ENCODE measurements at places on chromosomes 11 and 22.

DNA sequence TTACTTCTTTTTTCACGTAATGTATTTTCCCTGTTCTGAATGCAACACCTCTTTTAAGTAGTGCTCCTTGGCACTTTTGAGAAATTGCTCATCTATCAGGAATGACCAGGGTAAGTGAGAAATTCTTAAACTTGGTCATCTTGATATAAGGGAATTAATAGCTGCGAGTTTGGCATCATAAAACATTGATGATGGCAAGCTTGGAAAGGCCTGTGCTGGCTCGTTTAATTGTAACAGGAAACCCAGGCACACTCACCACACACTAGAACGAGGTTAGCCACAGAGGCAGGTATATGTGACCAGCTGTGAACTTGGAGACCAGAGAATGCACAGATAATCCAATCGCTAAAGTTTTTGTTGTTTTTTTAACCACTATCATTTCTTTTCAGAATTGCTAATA lies 24.3 kb downstream of the FAM118A start:
- DNase-seq = no peak

DNA sequence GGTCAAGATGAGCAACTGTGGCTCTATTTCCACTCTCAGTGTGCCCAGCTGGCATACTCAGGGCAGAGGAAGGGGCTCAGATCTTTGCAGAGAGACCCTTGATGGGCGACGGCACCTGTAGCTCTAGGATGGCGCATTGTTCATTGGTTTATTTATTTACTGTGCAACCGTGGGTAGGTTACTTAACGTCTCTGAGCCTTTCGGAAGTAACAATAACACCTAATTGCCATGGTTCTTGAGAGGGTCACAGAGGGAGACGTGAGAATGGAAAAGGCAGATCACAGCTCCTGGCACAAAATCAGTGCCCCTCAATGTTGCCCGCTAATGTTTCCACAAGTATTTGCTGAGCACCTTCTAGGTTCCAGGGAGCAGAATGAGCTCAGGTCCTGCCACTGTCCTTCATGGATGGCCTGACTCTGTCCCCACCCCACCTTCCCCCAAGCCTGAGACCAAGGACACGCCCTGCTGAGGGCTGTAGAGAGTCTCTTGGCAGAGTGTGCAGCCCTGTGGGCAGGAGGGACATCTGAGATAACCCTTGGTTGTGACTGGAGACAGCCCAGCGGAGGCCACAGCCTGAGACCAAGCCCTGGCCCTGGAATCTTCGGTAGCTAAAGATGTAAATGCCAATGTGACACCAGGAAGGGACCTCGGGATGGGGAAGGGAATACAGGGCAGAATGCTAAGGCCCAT lies 780 bp upstream of the ALDH3B2 start:
- DNase-seq = no peak

DNA sequence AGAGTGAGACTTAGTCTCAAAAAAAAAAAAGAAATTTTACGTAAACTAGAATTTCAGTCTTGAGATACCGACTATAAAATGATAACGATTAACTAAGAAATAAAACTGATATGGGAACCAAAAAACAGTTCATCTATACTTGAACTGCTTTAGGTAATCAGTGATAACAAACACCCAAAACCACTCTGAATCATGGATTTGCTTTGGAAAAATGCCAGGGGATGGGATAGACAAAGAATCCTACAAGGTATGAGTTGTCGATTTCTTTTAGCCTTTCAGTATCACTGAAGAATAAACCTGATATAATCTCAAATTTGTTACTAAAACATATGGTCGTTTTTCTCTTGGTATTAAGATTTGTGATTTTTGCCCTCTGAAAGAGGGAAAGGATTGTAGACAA lies 13.7 kb downstream of the CSTF3 start:
- DNase-seq = no peak

DNA sequence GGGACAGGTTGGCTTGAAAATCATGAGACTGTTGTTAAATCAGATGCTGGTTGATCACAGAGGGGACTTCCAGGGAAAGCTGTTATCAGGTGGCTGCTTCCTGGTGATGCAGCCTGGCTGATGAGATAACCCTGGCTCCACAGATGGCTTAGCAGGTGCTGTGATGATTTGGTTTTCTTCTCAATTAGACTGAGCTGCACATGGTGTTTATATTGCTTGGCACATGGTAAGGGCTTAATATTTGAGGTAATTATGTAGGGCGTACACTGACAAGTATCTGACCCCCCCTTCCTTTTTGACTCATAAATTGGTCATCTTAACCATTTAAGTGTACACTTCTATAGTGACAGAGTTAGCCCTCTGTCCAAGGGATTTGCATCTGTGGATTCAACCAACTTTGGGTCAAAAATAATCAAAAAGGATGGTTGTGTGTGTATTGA lies 7.0 kb downstream of the RPS3 start:
- DNase-seq = peak; percentile 83

- DNase-seq = no peak
Measured at GRCh38 chr11:17915500-17916143, 97.2 kb downstream of the SERGEF start.

DNA sequence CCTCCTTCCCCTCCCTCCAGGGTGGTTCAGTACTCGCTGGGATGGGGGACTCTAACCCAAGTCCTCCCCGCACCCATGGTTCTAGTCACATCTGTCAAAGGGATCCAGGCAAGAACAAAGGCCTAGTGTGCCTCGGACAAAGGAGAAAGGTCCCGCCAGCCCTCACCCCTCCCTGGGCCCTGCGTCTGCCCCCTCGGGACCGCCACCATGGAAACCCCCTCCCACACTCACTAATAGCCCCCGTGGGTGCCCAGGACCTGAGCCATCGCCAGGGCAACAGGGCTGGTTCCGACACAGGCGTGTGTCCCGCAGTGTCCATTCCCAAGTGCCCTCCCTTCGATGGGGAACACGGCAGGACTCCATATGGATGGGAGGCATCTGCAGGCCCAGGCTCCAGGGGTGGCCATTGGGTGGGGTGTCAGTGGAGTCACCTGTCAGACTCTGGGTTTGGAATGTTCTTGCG lies 5.1 kb upstream of the CARNS1 start:
- no peak for DNase-seq

GRCh38 chr11:116984589-116984988 lies 113.6 kb downstream of the SIK3 start:
- DNase-seq = peak; percentile 81

- peak; percentile 79 for DNase-seq
Measured at GRCh38 chr11:92628401-92629292, 340.8 kb upstream of the MTNR1B start.

DNA sequence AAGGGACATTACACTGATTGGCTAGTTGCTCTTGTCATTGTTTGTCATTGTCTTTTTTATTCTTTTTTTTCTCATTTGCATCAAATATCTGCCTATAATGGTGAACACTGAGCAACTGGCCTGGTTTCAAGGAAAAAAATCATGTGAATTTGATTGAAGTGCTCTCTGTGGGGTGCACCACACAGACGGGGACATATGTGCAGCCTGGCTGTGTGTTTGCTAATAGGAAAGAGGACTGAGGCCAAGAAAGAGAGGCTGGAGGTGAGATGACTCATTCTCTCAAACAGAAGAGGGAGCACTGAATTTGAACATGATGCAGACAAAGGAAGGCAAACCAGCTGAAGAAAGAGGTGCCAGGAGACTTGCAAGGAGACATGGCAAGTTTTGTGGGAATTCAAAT lies 684.9 kb upstream of the CCDC90B start:
- no peak for DNase-seq

DNA sequence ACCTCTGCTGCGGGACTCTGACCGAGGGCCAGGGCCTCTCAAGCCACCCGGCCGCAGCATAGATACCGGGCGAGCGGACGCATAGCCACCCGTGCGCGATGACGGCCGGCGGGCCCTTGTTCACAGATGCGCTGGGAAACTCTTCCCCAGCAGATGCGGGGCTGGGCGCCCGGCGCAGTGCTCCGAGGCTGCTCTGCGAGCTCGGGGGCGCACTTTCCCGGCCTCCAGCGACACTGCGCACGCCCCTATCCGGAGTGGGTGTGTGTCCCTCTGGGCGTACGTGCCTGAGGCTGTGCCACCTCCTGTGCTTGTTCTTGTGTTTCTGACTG lies 104.7 kb upstream of the E2F8 start:
- no peak for DNase-seq

- DNase-seq = no peak
Measured at GRCh38 chr11:67002921-67003411, 20.0 kb upstream of the SYT12 start.

DNA sequence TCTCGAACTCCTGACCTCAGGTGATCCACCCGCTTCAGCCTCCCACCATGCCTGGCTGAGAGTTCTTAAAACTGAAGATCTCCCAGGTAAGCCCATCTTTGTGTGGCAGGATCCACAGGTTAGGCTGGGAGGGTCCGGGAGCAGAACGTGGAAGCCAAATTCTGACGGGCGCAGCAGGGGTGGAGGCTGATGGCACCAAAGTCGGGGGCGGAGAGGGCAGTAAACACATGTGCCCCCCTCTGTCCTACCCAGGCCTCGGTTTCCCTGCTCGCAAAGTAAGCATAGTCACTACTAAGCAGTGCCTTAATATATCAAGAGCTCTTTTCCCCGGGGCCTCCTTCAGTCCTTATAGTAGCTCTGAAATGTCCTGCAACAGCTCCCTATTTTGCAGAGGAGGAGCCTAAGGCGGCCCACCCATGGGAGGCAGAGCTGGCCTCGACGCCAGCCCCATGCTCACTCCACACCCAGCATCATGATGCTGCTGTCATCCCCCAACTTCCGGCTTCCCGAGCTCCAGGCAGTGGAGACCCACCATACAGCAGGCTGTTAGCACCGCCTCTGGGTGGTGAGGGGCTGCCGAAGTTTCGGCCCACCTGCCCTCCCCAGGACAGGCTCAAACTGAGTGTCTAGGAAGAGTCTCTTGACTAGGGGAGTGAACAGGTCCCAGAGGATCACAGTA lies 230.0 kb downstream of the CTTN start:
- DNase-seq = no peak

- DNase-seq = peak; percentile 81
Measured at GRCh38 chr22:41532908-41533825, 11.1 kb downstream of the POLR3H start.

DNA sequence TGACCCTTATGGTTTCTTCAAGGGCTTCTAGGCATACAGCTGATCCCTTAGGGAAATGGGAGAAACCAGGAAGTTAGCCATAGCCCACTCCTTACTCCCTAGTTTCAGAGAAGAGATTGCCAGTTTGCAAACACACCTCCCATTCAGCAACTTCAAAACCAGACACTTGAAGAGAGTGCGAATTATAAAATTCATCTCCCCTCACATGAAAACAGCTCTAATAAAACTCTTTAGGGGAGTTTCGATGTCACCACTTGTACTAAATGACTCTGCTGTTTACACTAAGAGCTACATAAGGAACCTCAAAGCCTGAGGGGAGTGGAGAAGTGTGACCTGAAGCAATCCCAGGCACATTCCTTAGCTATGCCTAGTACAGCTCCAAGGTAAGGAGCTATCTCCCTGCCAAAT lies 8.3 kb downstream of the LGR4 start:
- no peak for DNase-seq

GRCh38 chr11:7655253-7656217 lies 17.8 kb downstream of the CYB5R2 start:
- no peak for DNase-seq

DNA sequence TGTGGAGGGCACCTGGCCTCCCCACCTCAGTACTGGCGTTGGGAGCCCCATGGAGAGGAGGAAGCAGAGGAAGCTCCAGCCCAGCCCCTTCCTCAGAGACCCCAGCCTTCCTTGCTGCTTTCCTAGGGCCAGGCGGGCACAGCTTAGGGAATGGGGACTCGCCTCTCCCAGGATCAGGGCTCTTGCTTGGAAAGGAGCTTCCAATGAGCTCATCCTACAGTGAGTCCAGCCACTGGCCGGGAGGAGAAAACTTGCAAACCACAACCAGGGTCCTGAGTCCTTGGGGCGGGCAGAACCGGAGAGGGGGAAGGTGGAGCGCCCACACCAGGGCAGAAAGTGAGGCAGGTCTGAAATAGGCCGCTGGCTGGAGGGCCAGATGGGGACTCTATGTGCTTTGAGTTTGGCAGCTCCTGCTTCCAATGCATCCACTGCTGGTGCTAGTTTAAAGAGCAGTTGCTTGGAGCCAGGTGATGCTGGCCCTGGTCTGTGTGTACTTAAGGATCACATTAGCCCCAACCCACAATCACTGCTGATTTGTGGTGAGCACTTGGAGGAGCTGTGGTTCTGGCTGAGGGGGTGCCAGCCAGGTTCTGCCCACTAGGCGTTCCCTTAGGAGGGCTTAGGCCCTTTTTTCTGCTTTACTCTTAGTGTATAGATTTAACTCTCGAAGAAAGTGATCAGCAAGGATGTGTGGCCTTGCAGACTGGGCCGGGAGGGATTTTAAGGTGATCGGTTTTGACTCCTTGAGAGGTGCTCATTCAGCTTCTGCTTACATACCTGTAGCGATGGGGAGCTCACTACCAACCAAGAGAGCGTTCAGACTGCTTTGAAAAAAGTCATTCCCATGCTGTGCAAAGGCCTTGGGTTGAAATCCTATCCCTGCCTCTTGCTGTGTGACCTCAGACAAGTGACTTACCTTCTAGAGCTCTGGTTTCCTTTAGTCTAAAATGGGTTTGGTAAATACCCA lies 81.9 kb downstream of the TP53I11 start:
- no peak for DNase-seq

DNA sequence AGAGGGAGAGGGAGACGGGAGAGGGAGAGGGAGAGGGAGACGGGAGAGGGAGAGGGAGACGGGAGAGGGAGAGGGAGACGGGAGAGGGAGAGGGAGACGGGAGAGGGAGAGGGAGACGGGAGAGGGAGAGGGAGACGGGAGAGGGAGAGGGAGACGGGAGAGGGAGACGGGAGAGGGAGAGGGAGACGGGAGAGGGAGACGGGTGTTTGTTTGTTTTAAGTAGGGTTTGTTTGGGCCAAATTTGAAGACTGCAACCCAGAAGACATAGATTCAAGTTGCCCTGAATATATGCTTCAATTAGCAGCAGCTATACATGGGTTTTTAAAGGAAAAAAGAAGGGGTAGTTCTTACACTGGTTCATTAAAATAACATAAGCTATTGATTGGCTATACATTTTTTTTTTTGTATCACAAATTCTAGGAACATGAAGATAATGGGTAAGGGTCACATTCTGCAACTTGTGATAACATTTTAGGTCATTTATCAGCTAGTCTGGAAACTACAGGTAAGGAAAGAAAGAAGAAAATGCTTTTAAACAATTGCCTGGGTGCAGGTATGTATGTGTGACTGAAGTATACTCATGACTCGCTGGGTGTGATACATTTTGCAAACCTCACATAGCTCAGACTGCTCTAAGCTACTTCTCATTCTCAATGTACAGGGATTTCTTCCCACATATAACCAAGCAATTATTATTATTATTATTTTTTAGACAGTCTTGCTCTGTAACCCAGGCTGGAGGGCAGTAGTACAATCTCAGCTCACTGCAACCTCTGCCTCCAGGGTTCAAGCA lies 67.3 kb downstream of the MCHR1 start:
- DNase-seq = no peak

- DNase-seq = no peak
Measured at GRCh38 chr11:76225122-76225611, 18.9 kb upstream of the WNT11 start.

GRCh38 chr22:33361581-33361980 lies 303.4 kb upstream of the SYN3 start:
- no peak for DNase-seq
